Amniotic epithelial cell (primary cell): ENCODE measurements at places on chromosomes 1 and 21.

DNA sequence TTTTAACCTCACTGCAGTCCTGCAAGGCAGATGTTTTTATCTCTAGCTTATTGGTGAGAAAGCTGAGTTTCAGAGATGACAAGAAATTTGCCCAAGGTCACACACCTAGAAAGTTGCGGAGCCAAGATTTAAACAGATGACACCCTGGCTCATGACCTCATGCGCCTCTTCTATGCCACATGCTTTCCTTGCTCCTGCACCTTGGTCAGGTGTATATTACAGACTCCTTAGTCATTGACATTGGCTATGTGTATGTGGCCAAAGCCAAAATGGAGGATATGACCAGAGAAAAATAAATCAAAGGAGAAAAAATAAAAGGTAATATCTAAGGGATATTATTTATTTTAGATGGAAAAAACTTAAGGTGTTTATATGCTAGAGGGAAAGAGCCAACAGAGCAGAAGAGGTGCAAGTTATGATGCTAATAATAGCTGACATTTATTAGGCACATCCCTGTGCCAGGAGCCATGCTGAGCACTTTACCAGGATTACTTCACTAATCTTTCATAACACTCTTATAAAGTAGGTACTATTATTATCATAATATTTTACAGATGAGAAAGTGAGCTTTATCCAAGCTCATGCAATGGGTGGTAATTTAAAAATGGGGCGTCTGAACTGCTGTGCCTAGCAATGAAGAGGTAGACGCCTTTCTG is 13.8 kb upstream of the MYOC start:
- no peak for DNase-seq

GRCh38 chr21:25175938-25176337 is 431.3 kb downstream of the MRPL39 start:
- no peak for DNase-seq

DNA sequence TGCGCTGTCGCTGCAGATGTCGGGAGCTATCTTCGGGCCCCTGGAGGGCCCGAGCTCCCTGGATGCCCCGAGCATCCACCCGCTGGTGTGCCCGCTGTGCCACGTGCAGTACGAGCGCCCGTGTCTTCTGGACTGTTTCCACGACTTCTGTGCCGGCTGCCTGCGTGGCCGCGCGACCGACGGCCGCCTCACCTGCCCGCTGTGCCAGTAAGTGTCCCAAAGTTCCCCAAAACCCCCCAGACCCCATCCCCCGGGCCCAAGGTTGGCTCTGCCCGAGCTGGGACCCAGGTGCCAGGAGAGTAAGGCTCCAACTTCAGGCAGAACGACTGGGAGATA is 569 bp downstream of the RNF207 start:
- DNase-seq: no peak

GRCh38 chr1:57603696-57604095 is 179.8 kb upstream of the DAB1 start:
- no peak for DNase-seq

DNA sequence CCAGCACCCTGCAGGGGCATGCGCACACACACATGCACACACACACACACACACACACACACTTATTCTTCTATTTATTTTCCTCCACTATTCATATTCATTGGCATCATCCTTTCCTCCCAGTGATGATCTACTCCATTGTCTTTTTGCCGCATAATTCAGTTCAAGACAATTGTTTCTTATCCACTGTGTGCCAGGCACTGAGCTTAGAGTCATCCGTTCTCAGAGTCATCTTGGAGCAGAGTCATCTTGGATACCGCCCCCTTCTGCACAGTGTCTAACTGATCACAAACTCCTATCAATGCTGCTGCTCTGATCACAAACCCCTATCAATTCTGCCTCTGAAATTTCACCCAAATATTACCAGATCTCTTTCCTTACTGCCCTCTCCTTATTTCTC is 102.8 kb upstream of the PROX1 start:
- DNase-seq: no peak

GRCh38 chr21:45209685-45210284 is 77.9 kb downstream of the POFUT2 start:
- no peak for DNase-seq

DNA sequence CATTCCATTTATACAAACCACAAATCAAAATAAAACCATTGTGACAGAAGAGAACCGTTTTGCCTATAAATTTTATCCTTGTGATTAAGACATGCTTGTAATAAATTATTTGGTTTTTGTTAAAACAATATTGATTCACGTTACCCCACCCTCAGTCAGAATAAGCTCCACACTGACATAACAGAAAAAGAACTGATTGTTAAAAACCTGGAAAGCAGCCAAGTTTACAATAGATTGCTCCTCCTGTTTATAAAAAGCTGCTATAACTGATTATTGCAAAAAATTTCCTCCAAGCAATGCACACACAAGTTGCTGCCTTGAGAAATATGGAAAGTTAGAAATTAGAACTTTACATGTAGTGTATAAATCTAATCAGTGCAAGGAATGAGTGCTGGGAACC is 263.5 kb downstream of the SETD4 start:
- no peak for DNase-seq

- DNase-seq: peak; percentile 78
Observed at GRCh38 chr1:231872461-231872910, 245.9 kb downstream of the DISC1 start.

DNA sequence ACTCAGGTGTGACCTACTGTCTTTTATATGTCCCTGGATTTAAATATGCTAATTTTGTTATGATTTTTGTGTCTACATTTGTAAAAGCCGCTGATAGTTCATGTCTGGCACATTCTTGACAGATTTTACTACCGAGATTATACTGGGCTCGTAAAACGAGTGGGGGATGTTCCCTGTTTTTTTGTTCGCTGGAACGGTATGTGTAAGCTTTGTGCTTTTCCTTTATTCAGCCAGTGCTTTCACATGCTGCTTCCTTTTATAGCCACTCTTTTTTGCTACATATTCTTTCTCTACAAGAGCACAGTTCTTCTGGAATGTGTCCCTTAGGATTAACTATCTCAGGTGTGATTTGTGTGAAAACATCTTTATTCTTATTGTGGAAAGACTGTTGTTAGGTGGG is 46.6 kb downstream of the ADARB1 start:
- DNase-seq: no peak

DNA sequence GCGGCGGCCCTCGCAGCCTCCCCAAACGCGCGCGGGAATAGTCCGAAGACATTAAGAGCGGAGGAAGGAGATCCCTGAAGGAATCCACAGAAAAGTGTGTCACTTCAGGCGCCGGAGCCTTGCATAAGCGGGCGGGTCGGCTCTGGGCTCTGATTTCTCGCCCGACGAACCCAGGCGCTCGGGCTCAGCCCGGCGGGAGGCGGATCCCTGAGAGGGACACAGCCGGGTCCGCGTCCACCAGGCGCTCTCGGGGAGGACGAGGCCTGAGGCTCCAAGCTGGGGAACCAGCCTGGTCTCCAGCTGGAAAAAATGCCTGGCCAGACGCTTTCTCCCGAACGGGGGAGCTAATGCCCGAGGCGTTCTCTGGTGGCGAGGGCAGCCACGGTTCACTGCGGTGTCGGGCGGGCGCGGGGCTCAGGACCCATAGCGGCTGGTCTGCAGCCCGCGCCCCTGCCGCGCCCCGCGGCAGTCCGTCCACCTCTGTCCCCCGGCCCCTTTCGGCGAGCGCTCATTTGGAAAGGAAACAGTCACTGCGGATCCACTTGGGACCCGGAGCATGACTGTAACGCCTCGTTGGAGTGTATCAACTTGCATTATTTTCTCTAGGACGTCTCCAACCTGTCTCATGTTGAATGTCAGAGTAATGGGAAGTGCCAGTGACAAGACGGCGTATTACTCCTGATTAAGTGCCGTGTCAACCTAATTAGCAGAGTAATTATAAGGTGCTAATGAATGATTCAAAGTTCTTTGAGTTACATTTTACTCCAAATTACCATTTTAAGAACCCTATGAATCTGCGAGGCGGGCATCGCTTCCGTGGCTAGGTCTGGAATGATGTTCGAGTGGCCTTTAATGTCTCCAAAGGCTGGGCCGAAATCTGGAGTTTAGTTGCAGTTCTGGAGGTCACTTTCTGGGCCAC is 1.6 kb upstream of the BARHL2 start:
- DNase-seq: no peak

- DNase-seq: peak; percentile 76
Observed at GRCh38 chr1:183871142-183871541, 66.2 kb downstream of the RGL1 start.

GRCh38 chr1:101379950-101380349 is 143.1 kb downstream of the S1PR1 start:
- no peak for DNase-seq

DNA sequence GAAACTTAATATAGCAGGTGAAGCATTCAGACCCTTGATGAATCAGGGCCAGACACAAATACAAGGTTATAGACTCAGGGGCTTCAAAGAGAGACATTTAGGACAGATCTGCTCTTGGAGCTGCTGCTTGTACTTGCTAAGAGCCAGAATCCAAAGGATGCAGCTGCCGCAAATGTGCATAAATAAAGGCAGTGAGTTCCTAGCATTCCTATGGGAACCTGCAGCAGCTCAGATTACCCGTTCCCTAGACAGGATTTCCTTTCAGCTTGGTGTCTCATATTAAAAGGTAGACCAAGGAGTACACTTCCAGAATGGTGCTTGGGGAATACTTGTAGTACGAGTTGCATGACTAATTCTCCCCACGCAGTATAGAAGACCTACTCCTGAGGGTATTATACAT is 9.7 kb upstream of the LRRC53 start:
- no peak for DNase-seq

DNA sequence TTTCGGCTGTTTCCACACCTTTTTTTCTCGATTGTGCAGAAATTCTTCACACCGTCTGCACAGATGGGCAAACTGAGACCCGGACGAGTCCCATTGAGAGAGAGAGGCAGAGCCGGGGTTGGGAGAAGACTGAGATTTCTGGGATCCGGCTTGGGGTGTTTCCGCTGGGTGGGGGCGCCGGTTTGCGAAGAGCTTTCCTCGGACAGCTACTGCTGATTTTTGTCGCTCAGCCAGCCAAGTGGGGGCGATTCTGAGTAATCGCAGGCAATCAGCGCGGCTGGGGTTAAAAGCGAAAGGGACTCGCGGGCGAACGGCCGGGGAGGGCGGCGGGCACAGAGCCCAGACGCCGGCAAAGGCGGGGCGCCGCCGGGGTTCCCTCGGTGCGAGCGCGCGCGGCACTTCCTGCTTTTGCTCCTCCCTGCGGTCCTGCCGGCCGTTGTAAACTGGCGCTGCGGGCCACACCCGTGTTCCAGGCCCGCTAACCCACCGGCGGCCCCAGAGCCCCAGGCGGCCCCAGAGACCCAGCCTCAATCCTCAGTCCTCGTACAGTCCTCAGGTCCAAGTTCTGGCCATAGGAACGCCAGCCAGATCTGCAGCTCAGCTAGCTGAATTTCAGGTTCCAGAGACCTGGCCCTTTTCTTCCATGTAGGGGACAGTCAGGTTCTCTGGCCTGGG is 32.4 kb upstream of the JUN start:
- DNase-seq: peak; percentile 76

- peak; percentile 77 for DNase-seq
Observed at GRCh38 chr1:116826818-116827606, 72.8 kb downstream of the CD2 start.

- DNase-seq: no peak
Observed at GRCh38 chr1:110321846-110322245, 17.3 kb upstream of the RBM15 start.

GRCh38 chr1:234505769-234506102 is 26.8 kb upstream of the TARBP1 start:
- peak; percentile 76 for DNase-seq

DNA sequence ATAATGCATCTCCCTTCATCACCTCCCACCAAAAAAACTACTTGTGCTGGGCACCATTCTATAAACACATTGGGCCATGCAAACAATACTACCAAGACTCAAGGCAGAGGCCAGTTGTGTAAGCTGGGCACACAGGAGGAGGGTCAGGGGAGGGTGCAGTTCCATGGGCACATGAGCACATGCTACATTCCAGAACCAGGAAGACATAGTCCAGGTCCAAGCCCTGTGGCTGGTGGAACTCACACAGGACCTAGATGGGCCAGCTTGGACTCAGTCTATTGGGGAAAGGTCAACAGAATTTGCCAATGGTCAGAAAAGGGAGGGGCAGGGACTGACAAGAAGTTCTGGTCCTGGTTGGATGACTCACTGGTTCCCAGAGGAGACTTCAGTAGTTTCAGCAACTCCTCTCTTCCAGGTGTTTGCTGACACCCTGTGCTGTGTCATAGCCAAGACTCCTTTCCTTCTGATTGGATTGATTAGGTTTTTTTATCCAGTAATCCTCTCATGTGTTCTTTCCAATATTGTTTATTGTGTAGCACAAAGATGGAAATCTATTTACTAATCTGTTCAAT is 249.7 kb downstream of the C1orf94 start:
- no peak for DNase-seq

DNA sequence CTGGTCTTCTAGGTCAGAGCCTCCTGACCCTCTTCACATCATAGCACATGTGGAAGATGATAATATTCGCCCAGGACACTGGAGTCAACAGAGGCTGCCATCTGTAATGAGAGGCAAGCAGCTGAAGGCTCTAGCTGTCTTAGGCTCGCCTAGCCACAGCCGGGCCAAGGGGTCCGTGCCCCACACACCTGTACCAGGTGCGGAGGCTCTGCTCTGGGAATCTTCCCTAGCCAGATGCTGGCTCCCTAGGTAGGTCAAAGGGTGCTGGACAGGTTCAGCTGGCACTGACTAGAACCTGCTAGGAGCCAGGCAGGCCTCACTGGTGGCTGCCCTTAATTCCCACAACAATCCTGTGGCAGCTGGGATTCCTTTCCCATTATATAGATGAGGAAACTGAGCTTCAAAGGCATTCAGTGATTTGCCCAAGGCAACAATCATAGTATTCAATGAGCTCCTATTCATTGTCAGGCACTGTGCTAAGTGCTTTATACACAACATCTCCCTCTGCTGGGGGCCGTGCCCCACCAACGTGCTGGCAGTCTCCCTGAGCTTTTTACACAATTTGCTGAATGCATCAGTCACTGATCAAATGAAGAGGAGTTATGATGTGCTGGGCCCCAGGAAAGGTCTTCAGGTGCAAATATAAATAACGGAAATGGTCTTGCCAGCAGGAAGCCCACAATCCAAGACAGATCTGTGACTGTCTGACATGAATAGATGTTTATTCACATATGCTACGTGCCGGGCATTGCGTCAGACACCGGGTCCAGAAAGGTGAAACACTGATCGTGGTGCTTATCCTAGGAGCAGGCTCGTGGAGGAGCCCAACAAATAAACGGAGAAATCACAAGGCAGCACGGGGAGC is 58.0 kb downstream of the DDX20 start:
- no peak for DNase-seq

GRCh38 chr1:209685821-209686220 is 10.6 kb downstream of the G0S2 start:
- no peak for DNase-seq

GRCh38 chr1:61842863-61843514 is 100.7 kb downstream of the PATJ start:
- DNase-seq: no peak

- DNase-seq: peak; percentile 10
Observed at GRCh38 chr1:48205522-48205921, 17.0 kb upstream of the SLC5A9 start.

GRCh38 chr1:34149501-34149900 is 15.5 kb downstream of the CSMD2 start:
- DNase-seq: no peak

- DNase-seq: no peak
Observed at GRCh38 chr1:227756172-227756959, 21.1 kb downstream of the SNAP47 start.

- no peak for DNase-seq
Observed at GRCh38 chr1:25922056-25922970, 16.1 kb upstream of the STMN1 start.
